ENCODE measurements at places on chromosomes 16 and 17.

- no peak for DNase-seq
These were observed 41.6 kb downstream of the PRKCB start for GRCh38 chr16:23877107-23878070.

GRCh38 chr16:73322856-73323255 lies 274.9 kb upstream of the ZFHX3 start:
- DNase-seq = no peak

DNA sequence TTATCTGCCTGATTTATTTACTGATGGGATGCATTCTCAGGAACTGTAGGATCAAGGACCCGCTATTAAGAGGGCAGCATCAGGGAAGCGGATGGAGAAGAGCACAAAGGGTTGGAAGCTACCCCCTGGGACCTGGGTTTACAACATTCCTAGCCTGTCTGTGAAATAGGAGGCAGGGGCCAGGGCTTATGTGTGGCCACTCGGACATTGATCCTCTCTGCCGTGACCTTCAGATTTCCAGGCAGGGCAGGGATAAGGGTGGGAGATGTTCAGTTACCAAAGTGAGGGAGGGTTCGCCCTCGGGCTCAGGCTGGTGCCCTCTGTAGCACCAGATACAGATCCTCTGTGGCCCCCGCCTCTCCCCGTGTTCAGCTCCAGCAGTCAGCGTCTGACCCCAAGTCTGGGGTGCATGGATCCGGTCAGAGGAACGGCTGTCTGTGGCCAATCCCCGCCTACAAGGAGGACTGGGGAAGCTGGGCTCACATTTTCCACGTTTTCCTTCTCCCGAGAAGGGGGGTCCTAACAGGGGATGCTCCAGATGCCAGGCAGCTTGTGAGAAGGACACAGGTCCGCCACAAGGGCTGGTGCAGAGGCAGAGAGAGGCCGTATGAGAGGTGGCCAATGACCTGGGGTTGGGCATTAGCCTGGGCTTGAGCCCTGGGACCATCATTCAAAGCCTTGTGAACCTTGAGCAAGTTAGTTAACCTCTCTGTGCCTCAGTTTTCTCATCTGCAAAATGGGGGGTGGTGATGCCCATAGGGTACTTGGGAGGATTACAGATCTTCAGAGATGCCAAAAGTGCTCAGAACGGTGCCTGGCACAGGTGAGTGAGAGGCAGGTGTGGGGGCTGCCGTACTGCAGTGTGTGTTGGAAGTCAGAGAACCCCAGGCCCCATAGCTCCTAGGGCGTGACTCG lies 48.3 kb downstream of the ATP2C2 start:
- DNase-seq = no peak

- DNase-seq = no peak
These were observed 37.4 kb upstream of the COQ7 start for GRCh38 chr16:19029980-19030379.

DNA sequence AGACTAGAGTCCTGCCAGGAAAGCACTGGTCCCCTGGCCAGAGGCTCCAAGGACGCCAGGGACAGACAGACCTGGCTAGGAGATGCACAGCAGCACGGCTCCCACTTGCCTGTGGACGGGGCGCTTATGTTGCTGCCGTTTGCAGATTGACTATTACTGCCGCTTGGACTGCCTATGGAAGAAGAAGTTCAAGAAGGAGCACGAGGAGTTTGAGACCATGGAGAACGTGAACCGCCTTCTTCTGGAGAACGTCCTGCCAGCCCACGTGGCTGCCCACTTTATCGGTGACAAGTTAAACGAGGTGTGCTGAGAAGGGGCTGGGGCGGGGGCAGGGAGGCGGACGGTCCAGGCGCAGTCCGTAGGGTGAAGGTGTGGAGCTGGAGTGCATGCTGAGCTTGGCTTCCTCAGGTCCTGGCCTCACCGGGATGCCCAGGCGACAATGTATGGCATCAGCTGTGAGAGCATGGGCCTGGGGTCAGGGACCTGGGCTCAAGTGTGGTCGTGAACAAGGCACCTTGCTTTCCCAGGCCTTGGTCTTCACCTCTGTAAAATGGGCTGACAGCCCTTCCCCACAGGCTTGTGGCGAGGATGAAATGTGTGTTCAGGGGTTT lies 45.6 kb downstream of the ADCY7 start:
- no peak for DNase-seq

GRCh38 chr17:79044462-79044861 lies 20.5 kb downstream of the C1QTNF1 start:
- DNase-seq = no peak

- peak; percentile 22 for DNase-seq
These were observed 19.1 kb upstream of the COPRS start for GRCh38 chr17:31877911-31878702.

- no peak for DNase-seq
These were observed 8.0 kb downstream of the SGF29 start for GRCh38 chr16:28561557-28562187.

GRCh38 chr17:41452281-41452680 lies 11.5 kb upstream of the KRT38 start:
- DNase-seq = no peak

GRCh38 chr16:86089991-86090390 lies 191.0 kb downstream of the IRF8 start:
- no peak for DNase-seq

GRCh38 chr17:64123114-64123513 lies 6.8 kb downstream of the ERN1 start:
- DNase-seq = no peak

DNA sequence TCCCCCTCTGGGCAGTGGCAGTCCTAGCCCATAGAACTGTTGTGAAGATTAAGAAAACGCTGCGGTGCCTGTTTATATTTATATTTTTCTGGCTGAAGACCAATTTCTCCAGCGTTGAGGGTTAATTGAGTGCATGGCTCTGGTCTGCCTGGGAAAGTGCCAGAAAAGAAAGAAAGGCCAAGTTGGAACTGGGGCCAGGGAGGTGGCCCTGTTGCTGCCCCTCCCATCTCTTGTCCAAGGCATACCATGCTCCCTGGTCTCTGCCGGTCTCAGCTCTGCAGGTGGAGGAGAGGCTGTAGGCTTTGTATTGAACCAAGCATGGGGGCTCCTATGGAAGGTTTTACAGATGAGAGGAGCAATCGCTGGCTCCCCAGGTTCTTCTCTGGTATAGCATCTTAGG lies 124.7 kb downstream of the MGAT5B start:
- DNase-seq = no peak

DNA sequence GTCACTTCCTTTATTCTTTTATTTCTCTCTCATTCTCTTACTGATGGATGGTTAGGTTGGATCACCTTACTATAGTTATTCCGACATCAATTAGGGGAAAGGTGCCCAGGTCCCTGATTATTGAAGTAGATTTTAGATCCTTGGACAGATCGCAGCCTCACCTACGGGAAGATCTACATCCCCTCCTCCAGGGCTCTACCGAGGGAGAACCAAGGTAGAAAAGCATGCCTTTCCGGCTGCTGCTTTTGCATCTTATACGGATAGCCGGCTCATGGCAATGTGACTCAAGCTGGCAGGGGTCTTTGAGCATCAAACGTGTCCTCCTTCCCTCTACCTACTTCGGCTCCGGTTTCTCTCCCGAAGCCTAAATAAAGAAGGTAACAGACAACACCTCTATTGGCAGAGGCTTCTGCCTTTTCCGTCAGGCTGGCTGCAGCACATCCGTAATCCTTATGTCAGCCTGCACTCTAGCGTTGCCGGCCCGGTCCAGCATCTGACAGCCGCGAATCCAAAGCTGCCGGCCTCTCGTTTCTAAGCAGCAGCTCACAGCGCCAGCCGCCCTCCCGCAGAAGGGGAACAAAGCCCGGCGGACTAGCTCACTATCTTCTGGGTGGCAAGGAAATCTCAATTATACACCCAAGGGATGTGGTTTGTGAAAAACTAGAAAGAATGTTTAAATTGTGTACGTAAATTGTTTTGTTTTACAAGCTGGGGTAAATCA lies 46.9 kb downstream of the IRX6 start:
- DNase-seq = no peak

DNA sequence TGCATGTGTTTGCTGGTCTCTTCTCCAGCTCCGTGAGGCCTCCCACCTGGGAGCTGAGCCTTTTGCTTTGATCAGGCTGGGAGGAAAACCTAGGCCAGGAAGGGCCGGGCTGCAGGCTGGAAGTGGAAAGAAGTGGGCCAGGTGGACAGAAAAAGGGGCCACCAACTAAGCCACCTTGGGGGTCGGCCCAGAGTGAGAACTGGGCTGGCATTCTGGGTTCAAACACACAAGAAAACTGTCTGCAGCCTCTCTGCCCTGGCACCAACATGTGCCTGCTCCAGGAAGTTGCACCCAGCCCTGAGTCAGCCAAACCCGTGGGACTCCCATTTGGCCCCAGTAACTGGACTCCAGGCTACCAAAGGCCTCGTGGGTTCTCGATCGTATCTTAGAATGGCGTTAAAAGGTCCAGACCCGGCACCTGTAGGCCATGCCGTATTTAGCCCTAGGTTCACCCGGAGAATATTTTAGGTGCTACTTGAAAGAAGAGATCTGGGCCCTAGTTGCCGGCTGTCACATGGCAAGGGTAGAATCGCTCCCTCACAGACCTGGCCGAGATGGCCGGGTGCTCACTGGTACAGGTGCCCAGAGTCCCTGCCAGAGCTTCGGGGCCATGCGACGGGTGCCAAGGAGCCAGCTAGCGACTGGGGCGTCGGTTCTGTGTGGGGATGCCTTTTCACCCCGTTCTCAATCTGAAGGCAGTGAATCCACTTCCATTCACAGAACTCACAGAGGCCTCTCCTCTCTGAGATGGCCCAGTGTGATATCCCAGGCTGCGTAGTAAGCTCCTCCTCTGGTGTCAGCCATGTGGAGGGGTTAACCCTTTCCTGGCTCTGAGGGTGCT lies 236.6 kb downstream of the MRTFB start:
- DNase-seq = no peak

DNA sequence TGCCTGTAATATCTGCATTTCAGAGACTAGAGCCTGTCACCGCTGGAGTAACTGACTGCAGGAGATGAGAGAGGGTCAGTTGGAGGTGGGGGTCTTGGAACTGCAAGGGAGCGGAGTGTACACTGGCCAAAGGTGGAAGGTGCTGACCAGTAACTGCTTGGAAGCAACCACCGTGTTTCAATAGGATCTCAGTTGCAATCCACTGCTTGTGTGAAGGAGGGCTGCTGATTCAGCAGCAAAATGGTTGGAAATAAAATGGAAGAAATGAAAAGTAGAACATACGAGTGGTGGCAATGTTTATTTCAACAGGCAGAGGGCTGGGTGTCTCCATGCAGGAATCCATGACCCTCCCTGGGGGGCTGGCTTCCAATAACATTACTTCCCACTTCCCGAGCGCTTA lies 2.1 kb upstream of the JPH3 start:
- no peak for DNase-seq

- no peak for DNase-seq
These were observed 2.8 kb upstream of the NOL3 start for GRCh38 chr16:67167588-67167987.

- no peak for DNase-seq
These were observed 17.1 kb downstream of the ATF7IP2 start for GRCh38 chr16:10402975-10403374.

- DNase-seq = no peak
These were observed 49.8 kb downstream of the IRX3 start for GRCh38 chr16:54236773-54237172.

DNA sequence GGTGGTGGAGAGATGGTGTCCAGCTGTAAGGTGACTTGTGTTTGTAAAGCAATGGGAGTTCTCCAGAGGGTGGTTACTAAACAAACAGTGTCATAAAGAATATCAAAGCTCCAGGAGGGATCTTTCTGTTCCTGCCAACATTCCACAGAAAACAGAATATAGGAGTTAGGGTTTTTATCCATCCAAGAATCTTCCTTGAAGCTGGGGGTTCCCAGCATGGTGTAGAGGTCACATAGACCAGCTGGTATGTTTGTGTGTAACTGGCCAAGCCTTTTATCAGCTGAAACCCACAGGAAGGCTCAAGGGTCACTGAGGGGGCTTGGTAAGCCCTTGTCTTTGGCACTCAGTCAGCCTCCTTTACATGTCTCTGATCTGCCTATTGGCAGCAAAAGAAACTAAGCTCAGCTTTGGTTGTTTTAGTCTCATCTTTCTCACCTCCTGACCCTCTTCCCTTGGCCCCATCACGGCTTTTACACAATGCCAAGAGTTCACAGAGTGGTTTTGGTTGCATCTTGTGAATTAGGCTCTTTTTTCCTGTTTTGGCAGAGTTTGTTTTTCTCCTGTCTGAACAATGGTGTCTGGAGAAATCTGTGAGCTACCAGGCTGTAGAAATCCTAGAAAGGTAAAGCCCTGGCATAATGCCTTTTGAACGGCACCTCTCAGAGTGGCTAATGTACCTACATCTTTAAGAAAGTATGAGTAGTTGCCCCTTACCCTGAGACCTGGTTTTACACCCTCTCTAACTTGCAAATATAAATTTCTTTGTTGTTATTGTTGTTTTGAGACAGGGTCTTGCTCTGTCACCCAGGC lies 4.6 kb downstream of the CNTD1 start:
- no peak for DNase-seq

GRCh38 chr16:10037751-10038150 lies 144.5 kb downstream of the GRIN2A start:
- DNase-seq = no peak

DNA sequence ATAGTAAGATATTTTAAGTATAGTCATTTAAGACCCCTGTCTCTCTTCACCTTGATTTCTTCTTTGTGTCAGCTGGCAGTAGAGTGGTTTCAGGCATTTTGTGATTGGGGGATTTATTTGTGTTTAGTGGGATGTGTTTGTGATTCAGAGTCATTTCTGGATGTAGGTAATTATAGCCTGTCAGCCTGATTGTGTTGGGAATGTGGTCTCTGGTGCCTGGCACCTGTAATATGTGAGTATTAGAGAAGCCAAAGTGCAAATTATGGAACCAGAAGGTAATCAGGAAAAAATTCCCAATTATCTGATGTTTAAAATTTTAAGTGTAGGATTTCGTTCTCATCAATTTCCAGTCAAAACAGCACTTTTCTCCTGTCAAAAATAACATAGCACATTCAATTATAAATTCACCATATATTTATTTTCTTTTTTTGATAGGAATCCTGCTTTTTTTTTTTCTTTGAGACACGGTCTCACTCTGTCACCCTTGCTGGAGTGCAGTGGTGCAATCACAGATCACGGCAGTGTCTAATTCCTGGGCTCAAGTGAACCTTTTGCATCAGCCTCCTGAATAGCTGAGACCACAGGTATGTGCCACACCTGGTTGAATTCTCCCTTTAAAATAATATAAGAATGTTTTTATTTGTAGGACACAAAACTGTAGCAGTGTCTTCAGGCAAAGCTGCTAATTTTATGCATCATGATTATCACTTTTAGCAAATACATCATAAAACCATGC lies 42.7 kb downstream of the ATF7IP2 start:
- DNase-seq = no peak

- no peak for DNase-seq
These were observed 35.5 kb upstream of the METTL16 start for GRCh38 chr17:2547176-2547575.

GRCh38 chr17:2174014-2174413 lies 119.1 kb downstream of the HIC1 start:
- no peak for DNase-seq

- no peak for DNase-seq
These were observed 10.7 kb downstream of the COX4I1 start for GRCh38 chr16:85810097-85810741.

GRCh38 chr17:78891406-78892061 lies 11.5 kb downstream of the CEP295NL start:
- no peak for DNase-seq

GRCh38 chr17:59827721-59828477 lies 64.8 kb downstream of the TUBD1 start:
- no peak for DNase-seq
